ENCODE measurements at places on chromosomes 3 and 15. TPM values are rescaled to one million over a fixed set of nuclear protein-coding genes. Genes with fewer than 3 reads are reported as not detected.

LRRC49 gene
- total RNA-seq, result 21.2 TPM

ATP10A gene
- total RNA-seq, result 0.18 TPM

SLCO3A1 gene
- 1.9 TPM for total RNA-seq

- DNase-seq, result no peak
These were observed 3.7 kb downstream of the ACAA1 start for GRCh38 chr3:38133209-38133556.

- DNase-seq, result no peak
These were observed 247.7 kb downstream of the VGLL3 start for GRCh38 chr3:86743233-86743632.

DNA sequence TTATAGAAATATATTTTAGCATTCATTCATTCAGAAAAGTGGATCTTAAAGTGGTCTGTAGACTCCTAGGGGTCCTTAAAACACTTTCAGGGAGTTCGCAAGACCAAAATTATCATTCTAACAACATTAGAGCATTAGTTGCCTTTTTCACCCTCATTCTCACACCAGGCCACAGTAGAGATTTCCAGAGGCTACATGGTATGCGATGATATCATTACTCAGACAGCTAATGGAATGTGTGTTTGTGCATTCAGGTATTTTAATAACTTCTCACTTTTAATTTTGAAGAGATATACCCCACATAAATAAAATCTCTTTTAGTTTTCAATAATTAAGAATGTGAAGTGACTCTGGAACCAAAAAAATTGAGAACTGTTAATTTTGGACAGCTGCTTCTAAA is 206.9 kb downstream of the NSUN3 start:
- no peak for DNase-seq

DNA sequence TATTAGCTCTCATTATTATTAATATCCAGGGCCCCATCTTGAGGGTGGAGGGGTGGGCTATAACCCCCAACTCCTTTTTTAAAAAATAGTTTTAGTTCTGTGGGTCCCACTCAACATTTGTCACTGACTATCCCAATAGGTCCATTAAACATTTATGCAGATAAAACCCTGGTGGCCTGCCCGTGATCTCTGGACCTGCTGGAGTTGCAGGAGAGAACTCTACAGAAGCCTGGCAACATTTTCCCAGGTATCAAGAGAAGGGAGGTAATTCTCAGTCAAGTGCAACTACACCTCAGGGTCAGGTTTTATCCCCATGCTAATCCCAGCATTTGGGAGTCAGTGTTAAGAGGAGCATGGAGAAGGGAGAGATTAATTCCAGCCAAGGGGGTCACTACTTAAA is 264.4 kb upstream of the PROK2 start:
- DNase-seq, result no peak

DNA sequence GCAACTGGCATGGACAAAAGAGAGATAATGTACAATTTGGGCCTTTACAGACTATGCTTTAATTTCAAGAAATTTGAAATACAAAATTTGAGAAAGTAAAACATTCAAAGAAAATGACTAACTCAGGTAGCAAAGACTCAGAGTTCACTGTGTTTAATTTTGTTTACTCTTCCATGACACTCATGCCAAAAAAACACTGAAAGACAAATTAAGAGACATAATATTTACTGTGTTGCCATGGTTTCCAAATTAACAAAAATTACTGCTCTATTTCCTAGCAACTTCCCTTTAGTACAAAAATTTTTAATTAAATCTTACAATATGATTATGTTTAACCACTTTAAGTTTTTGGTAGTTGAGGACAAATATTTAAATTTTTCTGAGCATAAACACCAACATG is 29.6 kb downstream of the LRRFIP2 start:
- no peak for DNase-seq

DNA sequence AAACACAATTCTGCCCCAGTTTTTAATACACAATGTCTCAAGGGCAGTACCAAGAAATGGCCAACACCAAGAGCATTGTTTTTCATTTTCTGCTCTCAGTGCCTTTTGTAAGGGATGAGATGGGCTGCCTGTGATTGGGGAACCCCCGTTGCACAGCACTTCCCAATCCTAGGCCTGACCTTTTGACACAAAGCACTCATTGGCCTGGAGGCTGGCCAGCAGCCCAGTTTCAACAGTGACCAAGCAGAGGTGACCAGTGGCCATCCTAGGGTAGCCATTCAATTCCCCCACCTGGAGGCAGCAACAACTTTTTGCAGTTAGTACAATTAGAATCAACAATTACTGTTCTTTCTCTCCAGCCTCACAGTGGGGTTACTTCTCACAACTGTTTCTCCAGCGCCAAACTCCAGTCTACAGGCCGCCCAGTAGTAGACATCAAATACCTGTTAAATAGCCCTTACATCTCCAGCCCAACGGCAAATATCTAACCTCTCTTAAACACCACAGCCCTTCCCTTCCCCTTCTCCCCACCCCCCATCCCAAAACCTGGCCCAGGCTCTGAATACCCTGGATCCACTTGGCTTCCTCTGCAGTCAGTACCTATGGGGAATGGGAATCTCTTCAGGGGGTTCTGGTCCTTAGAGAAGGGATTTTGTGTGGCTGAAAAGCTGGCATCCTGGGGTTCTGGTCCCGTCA is 8.9 kb upstream of the LRRC2 start:
- no peak for DNase-seq
